GM23248 (cell line): ENCODE measurements at places on chromosomes 5 and 9. TPM values are rescaled to one million over a fixed set of nuclear protein-coding genes. Genes with fewer than 3 reads are reported as not detected.

The TEX53 gene
- not detected in 2 replicates for polyA plus RNA-seq

The OR2K2 gene
- polyA plus RNA-seq: not detected in 2 replicates

The N4BP3 gene
- 0.09 and 0.16 TPM in 2 replicates for polyA plus RNA-seq

The TTC23L gene
- not detected in 2 replicates for polyA plus RNA-seq

The MYMK gene
- not detected in 2 replicates for polyA plus RNA-seq
